ENCODE measurements at places on chromosomes 1 and 21.

GRCh38 chr1:60133848-60134247 is 60.3 kb upstream of the C1orf87 start:
- no peak for DNase-seq

- no peak for DNase-seq
Measured at GRCh38 chr1:109484519-109484975, 842 bp downstream of the ATXN7L2 start.

GRCh38 chr21:39054066-39054465 is 129.2 kb downstream of the PSMG1 start:
- DNase-seq = no peak

GRCh38 chr21:8991088-8991907 is 1530.1 kb upstream of the TPTE start:
- DNase-seq = no peak

GRCh38 chr1:43438006-43438405 is 15.7 kb downstream of the HYI start:
- DNase-seq = no peak

DNA sequence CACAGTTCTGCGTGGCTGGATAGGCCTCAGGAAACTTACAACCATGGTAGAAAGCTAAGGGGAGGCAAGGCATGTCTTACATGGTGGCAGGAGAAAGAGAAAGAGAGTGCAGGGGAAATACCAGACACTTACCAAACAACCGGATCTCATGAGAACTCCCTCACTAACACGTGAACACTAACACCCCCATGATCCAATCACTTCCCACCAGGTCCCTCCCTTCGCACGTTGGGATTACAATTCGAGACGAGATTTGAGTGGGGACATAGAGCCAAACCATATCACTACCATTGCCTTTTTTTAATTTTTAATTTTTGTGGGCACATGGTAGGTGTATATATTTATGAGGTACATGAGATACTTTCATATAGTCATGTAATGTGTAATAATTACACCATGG is 23.8 kb upstream of the PPP1R8 start:
- DNase-seq = no peak

Data from suppressor macrophage treated with lipopolysaccharide for 4 hours (primary cell).